ENCODE measurements at places on chromosomes 16 and 17.

GRCh38 chr16:81435103-81435502, 9.5 kb upstream of the CMIP start:
- DNase-seq, result no peak

DNA sequence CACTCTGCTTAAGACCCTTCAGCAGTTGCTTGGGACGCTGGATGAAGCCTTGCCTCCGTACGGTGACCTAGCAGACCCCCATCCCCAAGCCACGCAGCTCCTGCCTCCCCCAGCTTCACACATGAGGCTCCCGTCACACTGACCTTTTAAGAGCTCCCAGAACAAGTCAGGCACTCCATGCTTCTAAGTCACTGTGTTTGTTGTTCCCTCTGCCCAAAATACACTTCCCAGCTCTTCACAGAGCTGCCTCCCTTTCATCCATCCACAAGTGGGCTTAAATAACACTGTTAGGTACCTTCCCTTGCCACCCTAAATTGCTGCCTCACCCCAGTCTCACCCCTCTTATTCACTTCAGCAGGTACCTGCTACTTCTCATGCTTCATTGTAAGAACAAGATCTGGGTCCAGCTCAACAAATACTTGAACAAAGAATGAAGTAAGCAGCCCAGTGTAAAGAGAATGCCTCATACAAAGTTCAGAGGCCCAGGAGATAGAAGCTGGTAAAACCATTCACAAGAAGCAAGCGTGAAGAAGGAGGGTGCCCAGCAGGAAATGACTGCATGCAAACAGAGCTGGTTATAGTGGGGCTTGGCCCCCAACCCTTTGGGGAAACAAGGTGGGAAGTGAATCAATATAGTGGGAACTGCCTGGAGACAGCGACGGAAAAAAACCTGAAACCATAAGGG, 5.8 kb downstream of the ZC3H7A start:
- DNase-seq, result no peak

GRCh38 chr17:81526662-81527571, 1.3 kb upstream of the FSCN2 start:
- DNase-seq, result no peak

DNA sequence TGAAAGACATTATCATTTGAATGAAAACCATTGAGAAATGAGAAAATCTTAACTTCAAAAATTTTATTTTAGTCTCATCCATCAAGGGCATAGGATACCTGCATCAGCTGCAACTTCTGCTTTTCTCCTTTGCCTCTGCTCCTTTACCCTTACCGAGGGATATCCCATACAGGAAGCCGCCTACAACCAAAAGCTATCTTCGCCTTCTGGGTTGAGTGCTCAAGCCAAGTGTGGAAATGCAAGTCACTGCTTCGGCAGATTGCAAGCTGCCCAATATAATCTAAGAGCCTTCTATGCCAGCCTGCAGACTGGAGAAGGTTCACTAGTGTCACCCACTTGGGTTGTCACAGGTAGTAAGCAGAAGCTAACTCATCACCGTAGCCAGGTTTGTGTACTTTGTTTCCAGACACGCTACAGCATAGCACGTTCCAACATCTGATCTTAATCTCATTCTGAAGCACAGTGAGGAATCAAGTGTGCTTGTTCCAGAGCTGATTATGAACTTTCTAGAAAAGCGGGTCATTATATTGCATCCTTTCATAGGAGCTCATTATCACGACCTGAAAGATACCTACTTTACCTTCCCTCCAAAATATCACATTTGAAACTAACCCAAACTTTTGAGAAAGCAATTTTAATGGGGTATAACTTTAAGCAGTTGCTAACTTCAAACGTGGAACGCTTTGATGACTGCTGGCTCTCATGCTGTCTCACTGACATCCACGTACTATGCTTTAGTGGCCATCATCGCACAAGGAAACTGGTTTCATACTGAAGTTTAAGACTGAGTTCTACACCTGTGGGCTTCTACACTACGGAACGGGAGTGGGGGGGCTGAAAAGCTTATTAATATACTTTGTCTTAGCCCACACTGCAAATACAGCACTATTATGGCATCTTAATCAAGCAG, 8.0 kb upstream of the UNK start:
- DNase-seq, result no peak

GRCh38 chr16:88045820-88046303, 94.6 kb downstream of the BANP start:
- DNase-seq, result no peak

- DNase-seq, result no peak
Measured at GRCh38 chr16:67773099-67773498, 33.3 kb downstream of the RANBP10 start.

DNA sequence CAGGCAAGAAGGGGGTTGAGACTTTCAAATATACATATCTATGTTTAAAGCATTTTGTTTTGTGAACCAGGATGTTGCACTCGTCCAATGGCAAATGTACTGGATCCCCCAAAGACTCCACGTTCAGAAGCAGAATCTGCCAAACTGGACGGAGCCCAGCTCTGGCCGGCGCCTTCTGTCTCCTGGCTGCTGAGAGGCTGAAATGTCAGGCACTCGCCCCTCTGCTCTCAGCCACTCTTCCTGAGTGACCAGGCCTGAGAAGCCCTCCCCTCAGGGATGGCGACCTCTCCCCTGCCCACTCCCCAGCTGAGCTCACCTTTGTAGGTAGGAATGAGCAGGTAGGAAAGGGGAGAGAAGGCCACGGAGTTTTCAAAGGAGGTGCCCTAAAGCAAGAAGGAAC, 187.5 kb upstream of the FOXF1 start:
- no peak for DNase-seq

DNA sequence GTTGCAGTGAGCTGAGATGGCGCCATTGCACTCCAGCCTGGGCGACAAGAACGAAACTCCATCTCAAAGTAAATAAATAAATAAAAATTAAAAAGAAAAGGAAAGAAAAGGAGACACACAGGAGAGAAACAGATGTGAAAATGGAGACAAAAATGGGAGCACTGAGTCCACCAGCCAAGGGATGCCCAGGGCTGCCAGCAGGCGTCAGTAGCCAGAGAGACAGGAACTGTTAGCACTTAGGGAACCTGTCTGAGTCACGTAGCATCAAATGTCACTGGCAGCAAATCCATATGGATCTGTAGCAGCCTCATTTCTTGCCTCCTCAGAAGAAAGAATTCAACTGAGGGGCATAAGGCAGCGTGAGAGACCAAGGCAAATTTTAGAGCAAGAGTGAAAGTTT, 79.7 kb downstream of the CYLD start:
- DNase-seq, result peak; percentile 8

DNA sequence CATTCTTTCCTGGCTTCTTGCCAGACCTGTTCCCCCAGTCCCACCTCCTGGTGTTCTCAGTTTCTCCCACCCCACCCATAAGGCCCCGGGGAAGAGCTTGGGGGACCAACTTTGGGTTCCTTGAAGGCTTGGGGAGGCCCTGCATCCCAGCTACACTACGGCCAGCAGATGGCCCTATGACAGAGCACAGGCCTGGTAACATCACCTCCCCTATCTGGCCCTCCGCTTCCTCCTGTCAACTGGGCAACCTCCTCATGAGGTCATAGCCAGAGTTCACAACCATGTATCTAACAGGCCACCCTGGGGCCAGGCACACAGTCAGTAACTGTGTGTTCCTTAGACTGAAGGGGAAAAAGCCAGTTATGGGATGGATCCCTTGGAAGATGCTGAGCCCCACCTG, 31.4 kb downstream of the MYO15A start:
- no peak for DNase-seq

- DNase-seq, result no peak
Measured at GRCh38 chr16:1326391-1326790, 7.1 kb upstream of the BAIAP3 start.

GRCh38 chr16:47359478-47359877, 101.4 kb downstream of the ITFG1 start:
- DNase-seq, result no peak

GRCh38 chr17:50098583-50098982, 3.4 kb downstream of the PDK2 start:
- no peak for DNase-seq

GRCh38 chr16:20107083-20107482, 33.4 kb upstream of the GPR139 start:
- no peak for DNase-seq

GRCh38 chr16:16850274-16850673, 471.3 kb downstream of the NPIPA7 start:
- no peak for DNase-seq

DNA sequence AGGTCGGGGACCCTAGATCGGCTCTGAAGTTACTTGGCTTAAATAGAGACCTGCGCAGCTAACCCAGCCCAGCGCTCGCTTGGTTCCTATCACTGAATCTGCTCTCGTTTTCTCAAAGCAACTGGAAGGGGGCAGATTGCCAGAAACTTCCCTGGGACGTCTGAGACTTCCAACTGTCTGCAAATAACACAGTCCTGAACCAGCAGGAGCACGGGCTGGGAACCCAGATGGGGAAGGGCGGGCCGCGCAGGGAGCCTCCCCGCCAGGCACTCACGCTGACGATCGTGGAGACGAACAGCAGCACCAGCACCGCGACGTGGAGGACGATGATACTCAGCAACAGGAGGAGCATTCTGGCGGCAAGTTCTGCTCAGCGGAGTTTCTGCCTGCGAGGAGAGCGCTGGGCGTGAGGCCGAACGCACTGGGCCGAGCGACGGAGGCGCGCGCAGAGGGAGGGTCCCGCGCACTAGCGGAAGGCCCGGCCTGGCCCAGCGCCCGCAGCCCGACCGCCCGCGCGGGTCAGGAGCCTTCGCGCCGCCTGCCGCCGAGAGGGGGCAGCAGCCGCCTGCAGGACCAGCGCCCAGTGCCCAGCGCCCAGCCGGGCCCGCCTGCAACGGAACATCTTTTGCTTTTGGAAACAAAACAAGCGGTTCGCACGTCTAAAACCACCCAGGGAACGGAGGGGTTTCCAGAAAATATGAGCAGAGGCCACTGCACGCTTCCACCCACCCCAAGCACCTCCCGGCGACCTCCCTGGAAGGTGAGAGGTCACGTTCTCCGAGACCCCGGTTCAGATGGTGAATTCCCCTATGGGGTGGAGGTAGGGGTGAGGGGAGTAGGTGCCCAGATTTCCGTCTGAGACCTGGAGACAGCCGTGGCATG, 4.5 kb downstream of the PMP22 start:
- DNase-seq, result peak; percentile 89

DNA sequence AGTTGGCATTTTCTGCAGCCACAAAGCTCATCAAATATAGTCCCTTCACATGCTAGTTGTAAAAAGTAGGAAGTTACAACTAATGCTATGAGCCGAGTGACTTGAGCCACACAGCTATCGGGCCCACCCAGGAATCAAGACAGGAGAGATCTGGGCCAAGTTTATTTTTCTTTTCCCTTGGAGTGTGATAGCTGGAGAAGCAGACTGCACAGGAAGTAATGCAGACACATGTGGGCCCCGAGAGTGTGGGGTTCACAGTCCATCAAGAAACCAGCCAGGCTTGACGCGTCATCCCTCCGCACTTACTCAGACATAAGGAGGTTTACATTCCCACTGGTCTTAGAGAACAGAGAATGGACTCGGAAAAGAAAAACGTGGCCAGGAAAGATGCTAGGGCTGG, 403.1 kb upstream of the CDH11 start:
- DNase-seq, result peak; percentile 95

GRCh38 chr16:2520784-2521531, 787 bp downstream of the AMDHD2 start:
- peak; percentile 21 for DNase-seq

DNA sequence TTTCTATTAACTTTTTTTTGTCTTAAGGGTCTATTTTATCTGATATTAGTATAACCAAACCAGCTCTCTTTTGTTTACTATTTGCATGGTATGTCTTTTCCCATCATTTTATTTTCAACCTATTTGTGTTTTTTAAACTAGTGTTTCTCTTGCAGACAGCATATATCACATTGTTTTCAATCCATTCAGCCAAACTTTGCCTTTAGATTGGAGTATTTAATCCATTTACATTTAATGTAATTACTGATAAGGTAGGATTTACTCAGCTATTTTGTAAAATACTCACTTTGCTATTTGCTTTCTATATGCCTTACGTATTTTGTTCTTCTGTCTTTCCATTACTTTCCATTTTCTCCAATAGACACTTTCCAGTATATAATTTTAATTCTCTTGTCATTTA, 108.0 kb upstream of the NACA2 start:
- no peak for DNase-seq
